ENCODE measurements at places on chromosomes 2 and 18.

DNA sequence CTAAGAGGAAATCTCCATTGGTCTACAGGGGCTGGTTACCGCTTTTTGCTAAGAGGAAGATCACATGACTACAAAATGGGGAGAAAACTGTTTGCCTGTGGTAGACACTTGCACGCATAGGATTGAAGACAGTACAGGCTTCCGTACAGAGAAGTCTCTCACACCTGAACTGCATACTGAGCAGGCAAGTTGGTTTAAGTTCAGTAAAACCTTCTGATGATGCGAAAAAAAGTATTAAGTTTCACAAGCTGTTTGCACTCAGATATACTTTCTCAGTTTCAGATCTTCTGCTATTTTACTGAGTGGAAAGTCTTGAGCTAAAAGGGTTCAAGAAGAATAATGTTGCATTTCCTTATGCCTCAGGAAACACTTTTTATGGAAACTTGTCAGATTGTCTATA, 292.2 kb upstream of the MC4R start:
- no peak for DNase-seq

- DNase-seq: no peak
Observed at GRCh38 chr2:68812251-68812650, 58.9 kb downstream of the BMP10 start.

GRCh38 chr2:190478572-190479195, 55.8 kb downstream of the NEMP2 start:
- DNase-seq: no peak

- no peak for DNase-seq
Observed at GRCh38 chr2:74493546-74493945, 5.9 kb downstream of the LBX2 start.

DNA sequence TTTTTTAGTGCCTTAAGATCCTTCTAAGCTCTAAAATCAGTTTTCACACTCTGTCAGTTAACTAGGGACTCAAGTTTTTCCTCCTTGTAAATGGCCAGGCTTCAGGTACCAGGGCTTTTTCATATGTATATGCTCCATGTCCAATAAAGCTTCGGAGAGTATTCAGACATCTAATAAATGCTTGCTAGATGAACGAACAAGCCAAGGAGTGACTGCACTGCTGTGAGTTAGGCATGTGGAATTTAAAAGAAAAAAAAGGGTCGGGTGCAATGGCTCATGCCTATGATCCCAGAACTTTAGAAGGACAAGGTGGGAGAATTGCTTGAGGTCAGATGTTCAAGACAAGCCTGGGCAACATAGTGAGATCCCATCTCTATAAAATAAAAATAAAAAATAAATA, 81.9 kb downstream of the CDH2 start:
- DNase-seq: no peak

- no peak for DNase-seq
Observed at GRCh38 chr18:30595942-30596341, 446.6 kb downstream of the DSC3 start.

DNA sequence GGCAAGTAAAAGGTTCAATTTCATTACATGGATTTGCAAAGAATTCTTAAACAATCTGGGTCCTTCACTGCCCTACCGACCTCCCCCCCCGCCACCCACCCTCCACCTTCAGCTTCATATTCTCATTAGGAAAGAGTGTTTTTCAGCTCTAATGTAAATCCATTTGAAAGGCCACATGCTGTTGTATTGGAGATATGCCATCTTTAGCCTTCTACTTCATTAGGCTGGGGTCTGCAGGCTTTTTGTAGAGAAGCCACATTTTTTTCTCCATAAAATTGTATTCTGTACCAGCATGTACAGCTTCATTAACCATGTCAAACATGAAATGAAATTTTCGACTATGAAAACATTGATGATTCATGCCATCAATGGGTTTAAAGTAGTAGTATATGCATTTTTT, 42.8 kb upstream of the THUMPD2 start:
- no peak for DNase-seq

Data from brain pericyte (primary cell).